H1 (cell line): ENCODE measurements at places on chromosomes 4 and X. TPM values are rescaled to one million over a fixed set of nuclear protein-coding genes. Genes with fewer than 3 reads are reported as not detected.

GAR1 gene
- total RNA-seq: 37.5 and 37.9 TPM in 2 replicates

DNA sequence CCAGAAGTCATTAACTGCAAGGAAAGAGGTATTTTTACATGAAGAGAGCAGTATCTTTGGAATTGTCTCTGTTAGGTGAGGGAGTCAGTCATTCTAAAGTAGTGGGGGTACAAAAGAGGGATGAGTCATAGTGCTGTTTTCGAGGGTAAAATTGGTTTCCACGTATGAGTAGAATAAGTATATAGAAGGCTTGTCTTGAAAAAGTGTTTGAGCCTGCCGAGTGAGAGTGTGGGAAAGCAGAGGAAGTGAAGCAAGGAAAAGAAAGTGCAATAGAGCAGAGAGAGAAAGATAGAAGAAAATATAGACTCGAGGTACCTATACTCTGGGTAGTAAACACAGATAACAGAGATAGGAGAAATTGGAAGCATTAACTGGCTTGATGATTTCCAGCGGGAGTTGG, 696.4 kb downstream of the DMD start:
- H3K36me3 ChIP-seq: no peaks in the 10 kb centered on the region
- no peak for DNase-seq
- H3K27ac ChIP-seq: no peak overlapping the region

- no peaks in the 10 kb centered on the region for H3K27me3 ChIP-seq
- H3K4me3 ChIP-seq: no peak overlapping the region
- H3K36me3 ChIP-seq: no peaks in the 10 kb centered on the region
- no peak for DNase-seq
- no peak overlapping the region for H3K27ac ChIP-seq
- no peaks in the 10 kb centered on the region for H3K4me1 ChIP-seq
Observed at GRCh38 chrX:45774961-45775360, 574.3 kb upstream of the DIPK2B start.

DNA sequence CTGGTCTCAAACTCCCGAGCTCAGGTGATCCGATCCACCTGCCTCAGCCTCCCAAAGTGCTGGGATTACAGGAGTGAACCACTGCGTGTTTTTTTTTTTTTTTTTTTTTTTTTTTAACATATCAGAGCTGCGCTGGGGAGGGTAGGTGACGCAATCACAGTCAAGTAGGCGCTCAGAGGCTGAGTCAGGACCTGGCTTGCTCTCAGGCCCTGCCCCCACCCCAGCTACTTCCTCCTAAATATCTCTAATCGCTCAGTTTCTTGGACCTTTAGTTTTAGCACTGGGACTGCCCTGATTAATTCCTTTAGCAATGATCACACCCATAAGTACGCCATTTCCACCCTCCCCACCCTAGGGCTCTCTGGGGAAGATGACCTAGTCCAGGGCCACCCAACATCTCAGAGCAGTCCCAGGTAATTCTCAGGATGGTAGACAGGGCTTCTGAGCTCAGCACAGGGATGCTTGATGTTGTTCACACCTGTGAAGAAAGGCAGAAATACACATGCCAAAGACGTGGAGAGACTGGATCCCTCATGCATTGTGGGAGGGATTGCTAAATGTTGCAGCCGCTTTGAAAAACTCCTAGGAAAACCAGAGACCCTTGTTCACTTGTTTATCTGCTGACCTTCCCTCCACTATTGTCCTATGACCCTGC, 50.2 kb downstream of the DDX3X start:
- no peaks in the 10 kb centered on the region for H3K36me3 ChIP-seq
- no peaks in the 10 kb centered on the region; the same call in 1 of the 2 replicates for H3K4me1 ChIP-seq
- H3K27me3 ChIP-seq: no peaks in the 10 kb centered on the region
